Keratinocyte (primary cell): ENCODE measurements at places on chromosomes 12 and 14. TPM values are rescaled to one million over a fixed set of nuclear protein-coding genes. Genes with fewer than 3 reads are reported as not detected.

- no peak for DNase-seq
Observed at GRCh38 chr12:67357376-67358125, 88.4 kb downstream of the CAND1 start.

GRCh38 chr12:94656556-94656955 lies 6.2 kb upstream of the TMCC3 start:
- DNase-seq, result no peak

GRCh38 chr14:98404811-98405210 lies 867.2 kb downstream of the BCL11B start:
- no peak for DNase-seq

DNA sequence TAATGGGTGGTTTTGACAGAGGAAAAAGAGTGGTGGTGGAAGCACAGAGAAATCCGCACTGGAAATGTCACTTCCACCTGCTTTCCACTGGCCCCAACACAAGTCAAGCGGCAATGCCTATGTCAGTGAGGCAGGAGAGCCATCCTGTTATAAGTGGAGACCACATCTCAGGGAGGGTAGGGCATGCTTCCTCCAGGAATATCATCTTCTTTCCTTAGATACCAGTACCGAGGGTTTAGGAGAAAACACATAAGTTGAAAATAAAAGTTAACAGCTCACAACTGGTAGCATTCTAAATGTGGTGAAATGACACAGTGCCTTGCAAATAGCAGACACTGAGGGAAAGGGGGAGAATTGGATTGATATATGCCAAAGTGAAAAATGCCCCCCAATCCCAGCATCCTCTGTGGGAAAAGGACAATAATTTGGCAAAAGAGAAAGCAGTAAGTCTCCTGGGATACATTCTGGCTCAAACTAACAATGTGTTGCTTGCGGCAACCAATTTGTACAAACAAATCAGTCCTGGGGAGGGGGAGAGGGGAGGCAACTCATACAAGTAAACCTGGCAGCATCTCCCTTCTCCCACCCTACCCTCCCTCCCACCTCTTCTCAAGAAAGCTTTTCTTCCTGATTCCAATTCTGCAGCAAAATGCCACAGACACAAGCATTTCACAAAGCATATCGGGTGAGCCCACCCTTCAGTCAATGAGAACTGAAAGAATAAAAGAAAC lies 57.1 kb downstream of the STON2 start:
- no peak for DNase-seq

Gene EPS8
- polyA plus RNA-seq, result 2.0 to 4.0 TPM (median 2.7 TPM) in 3 replicates

- no peak for DNase-seq
Observed at GRCh38 chr14:70935135-70935534, 27.9 kb downstream of the PCNX1 start.

- DNase-seq, result no peak
Observed at GRCh38 chr12:129607301-129607700, 296.5 kb downstream of the TMEM132D start.

GRCh38 chr12:22539055-22539454 lies 5.3 kb downstream of the C2CD5 start:
- no peak for DNase-seq

GRCh38 chr14:64467101-64467500 lies 1.8 kb downstream of the AKAP5 start:
- DNase-seq, result no peak

- no peak for DNase-seq
Observed at GRCh38 chr14:24273422-24273998, 2.1 kb upstream of the RABGGTA start.

DNA sequence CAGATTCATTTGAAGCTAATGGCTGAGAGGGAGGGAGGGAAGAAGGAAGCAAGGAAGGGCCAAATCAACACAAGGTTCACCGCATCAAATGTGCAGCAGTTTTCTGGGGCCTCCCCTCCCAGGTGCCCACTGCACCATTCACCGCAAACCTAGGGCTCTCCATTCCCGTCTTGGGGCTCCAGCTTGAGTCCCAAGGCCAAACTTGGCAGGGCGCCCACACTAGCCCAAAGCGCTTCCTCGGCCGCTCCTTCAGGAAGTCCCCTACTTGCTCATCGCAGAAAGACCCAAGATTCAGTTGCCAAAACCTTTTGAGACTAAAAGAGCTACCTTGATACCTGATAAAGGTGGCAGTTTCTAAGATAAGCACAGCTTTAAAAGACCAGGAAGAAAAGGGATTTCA lies 140.5 kb upstream of the FKBP4 start:
- DNase-seq, result no peak

DNA sequence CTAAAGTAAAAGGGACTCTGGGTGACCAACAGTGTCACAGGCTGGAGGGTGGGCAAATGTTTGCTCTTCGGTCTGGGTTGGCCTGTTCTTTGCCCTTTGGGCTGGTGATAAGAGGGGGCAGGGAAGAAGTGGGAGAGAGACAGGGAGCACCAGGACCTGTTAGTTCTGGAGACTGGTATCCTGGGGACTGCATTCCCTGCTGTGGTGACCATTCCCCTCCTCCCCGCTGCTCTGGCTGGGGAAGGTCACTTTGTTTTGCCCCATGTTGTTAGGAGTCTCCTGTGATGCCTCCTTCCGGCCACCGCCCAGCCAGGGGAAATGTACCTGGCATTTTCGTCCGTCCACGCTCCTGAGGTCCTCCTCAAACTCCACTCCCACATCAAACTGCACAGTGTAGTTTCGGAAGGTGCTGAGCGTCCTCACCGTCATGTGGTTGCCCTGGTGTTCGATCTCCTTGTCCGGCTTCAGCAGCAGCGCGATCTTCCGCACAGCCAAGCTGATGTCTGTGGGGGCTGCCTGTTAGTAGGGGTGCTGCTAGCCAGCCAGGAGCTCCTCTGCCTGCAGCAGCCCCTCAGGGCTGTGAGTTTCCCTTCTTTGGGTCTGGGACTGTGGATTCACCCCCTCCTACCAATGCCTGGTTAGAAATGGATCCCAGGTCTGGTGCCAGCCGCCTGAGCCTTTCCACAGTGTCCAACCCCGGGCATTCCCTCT lies 618 bp downstream of the RBP5 start:
- no peak for DNase-seq
